ENCODE measurements at places on chromosomes 12 and 14.

GRCh38 chr12:80101126-80101525 is 1.8 kb downstream of the OTOGL start:
- no peak for DNase-seq

DNA sequence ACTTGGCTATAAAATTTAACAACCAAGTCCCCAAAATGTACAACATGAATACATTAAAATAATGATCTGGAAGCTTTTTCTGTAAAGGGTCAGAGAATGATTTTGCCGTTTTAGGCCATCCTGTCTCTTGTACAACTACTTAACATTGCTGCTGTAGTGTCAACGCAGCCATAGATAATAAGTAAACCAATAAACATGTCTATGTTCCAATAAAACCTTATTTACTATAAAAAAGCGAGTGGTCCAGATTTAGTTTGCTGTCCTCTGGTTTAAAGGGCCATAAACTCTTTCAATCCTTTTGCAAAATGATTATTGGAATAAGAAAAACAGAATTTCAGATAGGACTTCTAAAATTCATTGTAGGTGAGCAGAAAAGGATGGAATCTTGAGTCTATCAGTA is 29.2 kb downstream of the SBNO1 start:
- no peak for DNase-seq

DNA sequence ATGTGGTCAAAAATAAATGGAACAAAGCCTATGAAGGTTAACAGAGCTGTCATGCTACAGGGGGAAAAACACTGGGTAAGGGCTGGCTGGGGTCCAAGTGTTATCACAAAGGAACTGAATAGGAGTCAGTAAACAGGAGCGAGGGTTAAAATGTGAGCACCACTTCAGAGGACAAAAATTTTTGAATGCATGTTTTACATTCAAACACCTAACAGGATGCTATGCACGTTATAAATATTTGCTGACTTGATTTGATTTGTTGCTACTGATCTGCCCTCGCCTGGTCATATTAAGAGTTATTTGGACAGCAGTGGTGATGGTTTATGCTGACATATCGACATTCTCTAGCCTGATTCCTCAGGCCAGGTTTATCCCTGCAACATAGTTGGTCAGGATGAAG is 7.4 kb upstream of the KTN1 start:
- no peak for DNase-seq

DNA sequence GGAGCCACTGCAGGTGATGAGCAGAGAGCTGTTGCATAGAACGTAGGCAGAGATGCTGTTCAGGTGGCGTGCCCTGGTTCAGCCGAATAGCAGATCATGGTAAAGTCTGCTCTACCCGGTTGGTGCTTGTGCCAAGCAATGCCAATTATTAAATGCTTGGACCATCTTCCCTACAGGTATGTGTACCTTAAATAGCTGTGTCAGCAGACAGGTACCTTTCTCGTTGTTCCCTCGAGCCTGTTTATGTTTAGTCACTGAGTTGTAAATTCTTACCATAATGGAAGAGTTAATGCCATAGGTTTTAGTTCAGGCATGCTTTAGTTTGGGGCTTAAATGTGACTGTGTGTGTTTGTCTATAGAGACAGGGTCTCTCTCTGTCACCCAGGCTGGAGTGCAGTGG is 112.5 kb upstream of the CPM start:
- no peak for DNase-seq

- no peak for DNase-seq
Measured at GRCh38 chr12:119671070-119671469, 3.1 kb downstream of the PRKAB1 start.

DNA sequence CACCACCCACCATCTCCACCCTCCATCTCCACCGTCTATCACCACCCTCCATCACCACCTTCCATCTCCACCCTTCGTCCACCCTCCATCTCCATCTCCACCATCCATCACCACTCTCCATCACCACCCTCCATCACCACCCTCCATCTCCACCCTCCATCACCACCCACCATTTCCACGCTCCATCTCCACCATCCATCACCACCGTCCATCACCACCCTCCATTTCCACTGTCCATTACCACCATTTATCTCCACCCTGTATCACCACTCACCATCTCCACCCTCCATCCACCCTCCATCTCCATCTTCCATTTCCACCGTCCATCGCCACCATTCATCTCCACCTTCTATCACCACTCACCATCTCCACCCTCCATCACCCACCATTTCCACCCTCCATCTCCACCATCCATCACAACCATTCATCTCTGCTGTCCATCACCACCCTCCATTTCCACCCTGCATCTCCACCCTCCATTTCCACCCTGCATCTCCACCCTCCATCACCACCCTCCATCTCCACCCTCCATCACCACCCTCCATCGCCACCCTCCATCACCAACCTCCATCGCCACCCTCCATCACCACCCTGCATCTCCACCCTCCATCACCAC is 6.1 kb upstream of the CEP170B start:
- no peak for DNase-seq

DNA sequence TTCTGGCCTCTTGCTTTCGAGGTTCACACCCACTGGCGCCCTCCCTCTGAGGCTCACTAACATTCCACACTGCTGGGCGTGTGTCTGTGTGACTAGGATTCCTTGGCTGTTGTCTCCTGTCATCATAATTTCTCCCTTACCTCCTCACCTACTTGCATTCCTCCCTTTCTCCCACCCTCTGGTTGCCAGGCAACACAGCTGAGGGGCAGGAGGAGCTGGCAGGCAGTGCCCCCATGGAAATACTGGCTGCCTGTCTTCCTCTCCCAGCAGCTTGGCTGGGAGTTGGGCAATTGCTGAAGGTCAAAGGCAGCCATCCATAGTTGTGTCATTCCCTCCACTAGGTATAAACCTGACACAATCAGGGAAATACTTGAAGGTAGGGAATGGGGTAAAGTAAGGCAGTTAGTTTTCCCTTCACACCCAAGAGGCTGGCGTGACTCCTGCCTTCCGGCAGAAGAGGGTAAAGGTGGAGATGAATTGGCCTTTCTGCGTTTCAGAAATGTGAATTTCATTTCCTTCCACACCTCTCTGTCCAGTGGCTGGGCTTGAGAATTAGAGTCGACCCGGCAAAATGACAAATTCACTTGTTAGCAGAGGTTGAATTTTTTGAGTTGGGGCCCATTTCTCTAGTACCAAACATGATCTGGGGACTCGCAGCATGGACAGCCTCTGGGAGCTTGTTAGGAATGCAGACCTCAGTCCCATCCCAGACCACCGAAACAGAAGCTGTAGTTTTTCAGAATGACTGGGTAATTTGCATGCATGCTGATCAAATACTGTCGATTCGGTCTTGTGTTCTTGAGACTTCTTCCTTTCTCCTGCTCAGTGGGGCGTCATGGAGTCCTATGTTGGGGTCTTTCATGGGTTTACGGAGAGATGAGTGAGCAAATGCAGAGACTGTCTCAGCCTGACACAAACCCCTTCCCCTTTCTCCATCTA is 24.3 kb upstream of the EMP1 start:
- no peak for DNase-seq

DNA sequence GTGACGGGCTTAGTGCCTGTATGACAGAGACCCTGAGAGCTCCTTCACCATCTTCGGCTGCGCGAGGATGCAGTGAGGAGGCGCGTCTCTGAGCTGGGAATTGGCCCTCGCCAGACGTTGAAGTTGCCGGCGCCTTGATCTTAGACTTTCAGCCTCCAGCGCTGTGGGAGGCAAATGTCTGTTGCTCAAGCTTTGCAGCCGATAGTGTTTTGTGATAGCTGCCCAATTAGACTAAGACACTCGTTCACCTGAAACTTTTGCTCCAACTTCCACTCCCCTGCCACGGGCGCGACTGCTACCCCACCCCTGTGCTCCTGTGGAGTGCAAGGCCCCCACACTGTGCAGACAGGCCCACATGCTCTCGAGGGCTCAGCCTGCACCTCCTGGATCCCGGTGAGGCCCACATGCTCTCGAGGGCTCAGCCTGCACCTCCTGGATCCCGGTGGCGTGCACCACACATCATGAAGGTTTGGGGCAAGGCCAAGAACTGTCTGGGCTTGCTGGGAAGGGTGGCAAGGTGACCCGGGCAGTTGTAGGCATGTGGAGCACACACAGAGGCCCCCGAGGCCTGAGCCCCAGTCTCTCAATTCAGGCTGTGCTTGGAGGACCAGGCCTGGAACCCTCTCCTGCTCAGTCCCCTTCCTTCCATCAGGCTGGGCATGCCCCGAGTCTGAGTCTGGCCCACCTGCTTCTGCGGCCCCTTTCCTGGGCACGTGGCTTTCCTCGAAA is 324.6 kb downstream of the TMEM121 start:
- DNase-seq = no peak

DNA sequence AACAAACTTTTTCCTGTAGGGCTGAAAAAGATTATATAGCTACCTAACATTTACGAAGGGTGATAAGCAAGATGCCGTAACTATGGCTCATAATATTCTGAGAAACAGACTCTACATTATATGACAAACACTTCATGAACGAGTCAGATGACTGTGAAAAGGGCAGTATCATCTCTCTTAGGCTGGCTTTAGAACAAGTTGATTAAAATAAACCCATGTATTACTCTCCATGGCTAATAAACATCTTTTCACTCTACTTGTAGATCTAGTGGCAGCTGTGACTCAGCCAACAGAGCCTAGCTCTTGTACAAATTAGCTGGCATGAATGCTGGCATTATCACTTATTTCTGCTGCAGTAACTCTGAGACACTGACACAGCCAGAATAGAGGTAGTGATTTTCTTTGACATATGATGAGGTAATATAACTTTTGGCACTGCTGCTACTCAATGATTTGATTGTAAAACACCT is 47.1 kb downstream of the SLC2A13 start:
- DNase-seq = peak; percentile 52

GRCh38 chr14:40652089-40652691 is 954.5 kb upstream of the LRFN5 start:
- no peak for DNase-seq

DNA sequence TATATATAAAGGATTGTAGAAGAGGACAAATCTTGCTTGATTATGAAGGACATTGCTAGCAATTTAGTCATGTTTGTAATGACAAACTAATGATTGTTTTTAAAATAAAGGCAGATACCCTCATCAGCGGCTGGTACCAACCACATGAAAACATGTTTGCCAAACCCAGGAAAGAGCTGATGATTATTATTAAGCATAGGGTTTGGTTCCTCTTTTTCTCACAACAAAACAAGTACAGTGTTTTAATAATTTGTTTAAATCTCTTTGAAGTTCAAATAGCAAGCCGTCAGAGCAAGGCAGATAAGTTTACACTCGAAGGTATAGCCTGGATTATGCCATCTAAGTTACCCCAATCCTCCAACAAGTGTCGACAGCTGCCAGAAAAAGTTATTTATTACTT is 5.3 kb upstream of the SINHCAF start:
- DNase-seq = no peak

GRCh38 chr12:68163560-68164081 is 4.1 kb upstream of the IFNG start:
- DNase-seq = no peak

- no peak for DNase-seq
Measured at GRCh38 chr12:3697311-3697870, 55.5 kb downstream of the CRACR2A start.

GRCh38 chr12:10368206-10369171 is 21.4 kb downstream of the KLRK1 start:
- no peak for DNase-seq

GRCh38 chr14:103999795-104000440 is 57.6 kb upstream of the RD3L start:
- no peak for DNase-seq

DNA sequence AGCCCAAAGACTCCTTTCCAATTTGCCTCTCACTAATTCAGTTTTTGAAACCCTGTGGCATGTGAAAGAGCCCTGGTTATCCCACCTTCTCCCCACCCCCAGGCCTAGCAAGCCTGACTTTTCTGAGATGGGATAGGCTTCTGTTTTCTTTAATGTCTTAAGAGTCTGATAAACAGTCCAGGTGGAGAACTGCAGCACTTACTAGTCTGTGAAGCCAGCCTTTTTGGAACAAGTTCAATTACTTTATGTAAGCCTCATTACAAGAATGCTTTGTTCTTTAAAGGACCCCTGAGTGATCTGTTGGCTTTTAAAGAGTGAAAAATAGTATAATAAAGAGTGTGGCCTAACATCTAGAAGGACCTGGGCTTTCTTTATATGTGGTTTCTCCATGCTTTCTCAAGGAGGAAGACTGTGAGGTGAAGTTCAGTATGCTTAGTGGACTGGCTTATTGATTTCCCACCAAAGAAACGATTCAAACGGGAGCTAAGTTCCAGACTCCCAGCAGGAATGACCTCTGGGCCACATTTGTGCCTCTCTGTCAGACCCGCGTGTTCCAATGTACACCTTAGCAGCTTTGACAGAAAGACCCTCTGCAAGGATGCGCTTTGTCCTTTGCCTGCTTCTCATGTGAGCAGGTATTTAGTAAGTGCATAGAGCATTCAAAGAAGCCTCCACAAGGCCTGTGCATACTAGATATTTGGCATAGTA is 129.5 kb downstream of the DAAM1 start:
- DNase-seq = no peak

DNA sequence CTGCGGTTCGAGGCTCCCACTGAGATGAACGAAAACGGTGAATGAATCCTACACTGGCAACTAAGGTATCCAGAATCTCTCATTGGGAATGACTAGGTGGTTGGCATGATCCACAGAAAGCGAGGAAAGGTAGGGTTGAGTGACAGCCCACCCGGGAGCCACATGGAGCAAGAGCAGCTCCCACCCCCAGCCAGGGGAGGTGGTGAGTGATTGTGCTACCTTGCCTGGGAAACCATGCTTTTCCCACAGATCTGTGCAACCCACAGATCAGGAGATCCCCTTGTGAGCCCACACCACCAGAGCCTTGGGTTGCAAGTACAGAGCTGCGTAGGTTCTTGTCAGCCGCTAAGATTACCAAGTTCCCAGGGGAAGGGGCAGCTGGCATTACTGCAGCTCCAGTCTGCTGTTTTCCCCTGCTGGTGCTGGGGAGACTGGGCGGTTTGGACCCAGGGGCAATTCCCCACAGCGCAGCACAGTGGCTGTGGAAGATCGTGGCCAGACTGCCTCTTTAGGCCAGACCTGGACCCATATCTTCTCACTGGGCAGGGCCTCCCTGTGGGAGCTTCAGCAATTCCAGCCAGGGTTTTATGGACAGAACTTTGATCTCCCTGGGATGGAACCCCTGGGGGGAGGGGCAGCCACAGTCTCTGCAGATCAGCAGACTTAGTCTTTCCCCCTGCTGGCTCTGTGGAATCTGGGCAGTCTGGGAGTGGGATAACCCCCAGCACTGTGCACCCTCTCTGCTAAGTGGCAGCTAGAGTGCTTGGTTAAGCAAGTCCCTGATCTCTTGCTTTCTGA is 44.6 kb upstream of the PPP4R3A start:
- DNase-seq = no peak

GRCh38 chr14:71214241-71214640 is 307.0 kb downstream of the PCNX1 start:
- DNase-seq = no peak

- no peak for DNase-seq
Measured at GRCh38 chr12:54051026-54051842, 2.4 kb upstream of the HOXC4 start.
